ENCODE measurements at places on chromosomes 1 and 21.

DNA sequence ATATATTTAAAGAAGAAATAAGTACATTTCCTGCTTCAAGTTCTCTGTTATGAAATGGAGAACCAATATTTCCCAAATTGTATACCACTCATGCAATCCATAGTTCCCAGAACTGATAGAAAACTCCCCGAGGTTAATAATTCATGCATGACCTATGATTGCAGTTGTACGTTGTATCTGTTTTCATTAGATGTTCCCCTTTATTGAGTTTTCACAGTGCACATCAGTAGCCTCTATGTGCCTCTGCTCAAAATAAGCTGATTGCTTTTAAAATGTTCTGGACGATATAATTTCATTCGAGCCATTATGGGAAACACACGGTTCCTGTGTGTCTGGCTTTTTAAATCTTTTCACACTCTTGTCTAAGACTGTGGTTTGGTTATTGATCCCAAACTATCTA lies 253.1 kb upstream of the KIAA0040 start:
- DNase-seq, result no peak

DNA sequence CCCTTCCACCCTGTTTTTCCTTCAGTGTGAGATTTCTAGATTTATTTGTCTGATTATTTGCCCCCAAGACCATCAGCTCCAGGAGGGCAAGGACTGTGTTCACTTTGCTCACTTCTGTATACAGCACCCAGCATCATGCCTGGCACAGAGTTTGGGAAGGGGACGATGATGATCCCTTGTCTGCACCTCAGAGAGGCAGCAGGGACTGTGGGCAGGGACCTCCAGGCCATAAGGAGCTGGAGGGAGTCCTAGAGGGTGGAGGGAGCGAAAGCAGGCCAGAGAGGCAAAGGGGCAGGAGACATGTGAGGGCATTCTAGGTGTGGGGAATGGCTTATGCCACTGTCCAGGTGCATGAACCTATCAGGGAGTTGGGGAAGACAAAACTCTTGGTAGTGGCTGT lies 32.8 kb downstream of the H3-3A start:
- DNase-seq, result no peak

GRCh38 chr1:223082914-223083313 lies 60.1 kb downstream of the TLR5 start:
- no peak for DNase-seq

DNA sequence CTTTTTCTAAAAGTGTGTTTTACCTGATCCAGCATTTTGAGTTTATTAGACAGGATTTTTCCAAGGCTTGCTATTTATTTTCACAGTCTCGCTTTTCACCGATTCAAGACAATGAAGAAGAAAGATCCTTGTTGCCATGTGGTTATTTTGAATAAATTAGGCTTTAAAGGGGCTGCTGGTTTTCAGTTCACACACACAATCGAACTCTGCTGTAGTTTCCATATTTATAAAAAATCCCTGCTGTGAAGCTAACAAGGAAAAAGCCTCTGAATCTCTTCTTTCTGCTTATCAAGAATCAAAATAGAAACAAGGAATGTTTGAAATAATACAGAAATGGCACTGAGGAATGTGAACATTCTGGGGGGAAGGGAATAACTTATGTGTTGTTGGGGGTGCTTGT lies 102.5 kb upstream of the KAZN start:
- no peak for DNase-seq

GRCh38 chr1:169427081-169427641 lies at the start of gene CCDC181:
CCDC181 (minus strand) TSS chr1:169427474; CDS start chr1:169424927, 2,547 bp downstream.
- no peak for DNase-seq

DNA sequence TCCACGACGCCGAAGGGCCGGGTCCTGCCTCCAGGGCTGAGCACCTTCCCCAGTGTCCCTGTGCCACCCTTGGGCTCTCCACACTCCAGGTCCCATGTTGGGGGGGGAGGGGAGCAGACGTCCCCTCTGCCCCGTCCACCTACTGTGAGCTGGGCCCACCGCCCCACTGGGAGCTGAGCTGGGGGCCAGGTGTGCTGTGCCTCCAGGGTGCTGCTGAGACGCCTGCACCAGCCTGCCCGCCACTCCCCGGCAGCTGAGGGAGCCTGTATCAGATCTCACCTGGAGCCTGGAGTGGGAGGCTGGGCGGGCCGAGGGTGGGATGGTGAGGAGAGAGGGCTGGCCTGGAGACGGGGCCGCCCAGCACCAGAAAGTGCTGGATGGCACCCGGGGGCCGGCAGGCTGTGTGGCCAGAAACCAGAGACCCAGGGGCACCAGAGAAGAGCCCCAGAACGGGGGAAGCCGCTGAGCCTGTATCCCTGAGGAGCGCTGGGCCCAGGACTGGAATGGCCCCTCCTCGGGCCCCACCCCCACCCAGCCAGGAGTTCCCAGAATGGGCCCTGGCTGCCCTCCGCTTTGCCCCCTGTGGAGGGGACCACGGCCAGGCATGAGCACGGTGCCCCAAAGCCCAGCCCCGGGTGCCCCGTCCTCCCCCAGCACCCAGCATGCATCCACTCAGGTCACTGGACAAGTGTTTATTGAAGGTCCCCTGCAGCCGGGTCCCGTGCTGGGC lies 3.4 kb downstream of the TNFRSF18 start:
- no peak for DNase-seq

DNA sequence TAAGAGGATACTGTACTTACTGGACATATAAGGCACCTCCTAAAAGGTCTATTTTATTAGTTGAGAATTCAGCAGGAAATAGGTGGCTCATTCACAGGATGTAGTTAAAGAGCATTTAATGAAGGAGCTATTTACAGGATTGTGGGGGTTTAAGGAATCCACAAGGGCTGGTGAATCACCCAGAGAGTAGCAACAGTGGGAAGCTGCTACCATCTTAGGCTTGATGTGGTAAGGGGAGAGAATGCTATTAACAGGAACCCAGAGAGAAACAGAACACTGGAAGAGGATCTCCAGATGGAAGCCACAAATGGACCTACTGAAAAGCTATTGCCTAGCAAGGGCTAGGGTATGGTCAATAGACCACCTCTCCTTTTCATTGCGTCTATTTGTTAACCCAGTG lies 52.0 kb upstream of the COL11A1 start:
- no peak for DNase-seq

DNA sequence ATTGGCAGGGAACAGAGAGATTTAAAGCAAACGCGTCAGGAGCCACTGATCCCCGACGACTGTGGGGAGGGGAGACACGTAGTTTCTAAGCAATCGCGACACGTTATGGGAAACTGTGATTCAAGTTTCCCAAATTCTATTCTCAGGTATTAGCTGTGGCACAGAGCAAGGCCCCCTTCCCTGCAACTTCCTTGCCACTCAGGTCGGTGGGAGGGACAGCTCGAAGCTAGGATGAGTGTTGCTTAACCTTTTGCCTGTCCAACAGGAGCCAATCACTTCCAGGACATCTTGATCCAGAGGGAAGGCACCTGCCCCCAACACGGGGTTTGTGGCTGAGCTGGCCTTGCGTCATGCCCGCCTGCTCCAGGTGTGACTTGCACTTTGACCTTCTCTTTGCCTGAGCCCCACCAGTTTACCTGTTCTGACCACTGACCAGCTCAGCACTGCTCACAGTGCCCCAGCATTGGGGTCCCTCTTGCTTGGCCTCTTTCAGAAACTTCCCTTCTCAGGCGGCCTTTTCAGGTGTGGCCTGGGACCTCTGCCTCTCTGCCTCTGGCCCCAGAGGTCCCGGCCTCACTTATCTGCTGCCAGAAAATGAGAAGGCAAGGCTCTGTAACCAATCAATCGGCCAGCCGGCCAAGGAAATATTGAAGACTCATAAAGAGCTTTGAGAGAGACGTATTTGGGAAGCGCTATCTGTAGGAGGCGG lies 24.6 kb downstream of the TEX35 start:
- DNase-seq, result no peak

DNA sequence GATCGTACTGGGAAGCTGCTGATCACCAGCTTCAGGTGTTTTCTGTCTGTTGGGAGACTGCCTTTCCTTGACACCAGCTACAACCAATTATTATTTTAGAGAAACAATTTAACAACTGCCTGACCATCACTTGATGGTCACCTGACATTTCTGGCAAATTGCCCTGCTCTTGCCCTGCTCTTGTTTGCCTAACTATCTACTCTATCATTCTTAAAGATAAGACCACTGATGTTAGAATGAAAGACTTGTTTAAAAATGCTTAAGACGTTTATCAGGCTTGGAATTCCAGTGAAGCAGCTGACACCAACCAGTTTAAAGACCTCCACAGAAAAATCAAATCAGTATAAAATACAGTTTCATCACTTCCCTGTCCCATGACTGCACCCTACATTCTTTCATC lies 423.3 kb upstream of the CAMK1G start:
- DNase-seq, result no peak

- DNase-seq, result no peak
Observed at GRCh38 chr1:68459796-68460195, 10.0 kb upstream of the RPE65 start.

DNA sequence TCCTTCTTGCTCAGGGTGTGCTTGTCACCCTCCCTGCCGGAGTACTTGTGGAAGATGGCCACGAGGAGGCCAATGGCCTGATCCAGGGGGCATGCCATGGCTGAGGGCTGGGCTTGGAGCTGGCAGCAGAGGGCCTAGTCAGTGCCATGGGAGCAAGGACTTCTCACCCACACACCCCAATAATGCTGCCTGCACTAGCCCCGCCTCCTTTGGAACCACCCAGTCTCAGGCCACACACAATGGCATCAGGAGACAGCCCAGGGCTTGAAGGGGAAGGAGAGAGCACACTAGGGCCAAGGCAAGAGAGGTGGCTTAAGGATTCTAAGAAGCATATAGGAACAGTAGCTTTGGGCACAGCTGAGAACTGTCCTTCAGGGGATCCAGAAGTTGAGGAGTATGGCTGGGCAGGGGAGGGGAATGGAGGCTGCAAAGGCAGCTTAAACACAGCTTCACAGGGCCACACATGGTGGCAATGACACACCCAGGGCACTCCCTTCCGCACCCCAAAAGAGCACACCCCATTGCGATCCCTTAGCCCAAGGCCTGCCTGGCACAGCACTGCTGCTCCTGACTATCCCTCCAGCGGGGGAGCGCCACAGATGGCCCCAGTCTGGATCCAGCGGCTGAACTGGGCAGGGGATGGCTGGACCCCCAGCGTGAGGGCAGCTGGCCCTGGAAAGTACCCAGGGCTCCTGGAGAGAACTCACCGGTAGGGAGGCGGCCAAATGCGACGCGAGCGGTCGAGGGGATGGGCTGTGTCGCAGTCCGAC lies at the start of gene S100A6:
TSS of gene S100A6 (minus strand) at position 750 of the 770 bp plus-strand sequence. CDS start at position 98, 652 bp downstream.
- DNase-seq, result no peak

DNA sequence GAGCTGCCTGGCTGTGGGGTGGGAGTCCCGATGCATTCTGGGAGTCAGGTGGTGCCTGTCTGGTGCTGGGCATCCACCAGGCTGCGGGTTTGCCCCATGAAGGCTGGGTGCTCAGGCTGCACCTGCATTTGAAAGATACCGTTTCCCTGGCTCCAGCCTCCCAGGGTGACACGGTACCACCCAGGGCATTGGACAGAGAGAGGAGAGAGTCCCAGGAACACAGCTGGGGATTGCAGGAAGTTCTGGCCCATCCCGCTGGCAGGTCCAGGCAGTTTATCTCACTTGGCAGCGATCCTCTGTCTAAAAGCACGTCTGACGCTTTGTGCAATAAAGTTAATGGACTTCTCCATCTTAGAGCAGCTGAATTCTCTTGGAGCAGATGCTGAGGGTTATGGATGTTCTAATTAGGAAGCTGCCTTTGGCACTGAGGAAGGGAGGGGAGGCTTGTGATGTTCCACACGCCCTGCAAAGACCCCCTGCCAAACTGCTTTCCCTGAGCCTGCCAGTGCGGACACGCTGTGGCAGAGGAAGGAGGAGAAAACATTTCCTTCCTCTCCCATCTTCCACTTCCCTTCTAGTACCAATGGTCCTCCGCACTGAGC lies 246.9 kb downstream of the GRIK3 start:
- no peak for DNase-seq

DNA sequence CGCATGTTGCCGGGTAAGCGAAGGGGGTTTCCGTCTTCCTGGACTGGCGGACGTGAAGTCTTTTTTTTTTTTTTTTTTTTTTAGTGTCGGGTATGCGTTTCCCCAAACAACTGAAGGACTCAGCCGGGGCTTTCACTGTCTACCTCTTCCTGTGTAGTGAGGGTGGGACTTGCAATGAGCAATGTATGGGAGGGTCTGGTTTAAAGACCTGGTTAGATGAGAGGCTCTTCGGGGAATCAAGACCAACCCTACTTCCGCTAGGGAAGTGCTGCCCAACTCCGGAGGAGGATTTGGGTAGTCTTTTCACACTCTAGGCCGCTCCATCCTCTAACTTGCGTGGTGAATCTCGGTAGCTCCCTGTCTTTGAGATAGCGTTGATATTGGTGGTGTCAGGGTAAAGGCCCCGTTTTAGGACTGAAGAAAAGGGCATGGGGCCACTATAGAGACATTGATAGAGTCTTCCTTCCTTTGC lies 754 bp downstream of the PRRC2C start:
- DNase-seq, result no peak

DNA sequence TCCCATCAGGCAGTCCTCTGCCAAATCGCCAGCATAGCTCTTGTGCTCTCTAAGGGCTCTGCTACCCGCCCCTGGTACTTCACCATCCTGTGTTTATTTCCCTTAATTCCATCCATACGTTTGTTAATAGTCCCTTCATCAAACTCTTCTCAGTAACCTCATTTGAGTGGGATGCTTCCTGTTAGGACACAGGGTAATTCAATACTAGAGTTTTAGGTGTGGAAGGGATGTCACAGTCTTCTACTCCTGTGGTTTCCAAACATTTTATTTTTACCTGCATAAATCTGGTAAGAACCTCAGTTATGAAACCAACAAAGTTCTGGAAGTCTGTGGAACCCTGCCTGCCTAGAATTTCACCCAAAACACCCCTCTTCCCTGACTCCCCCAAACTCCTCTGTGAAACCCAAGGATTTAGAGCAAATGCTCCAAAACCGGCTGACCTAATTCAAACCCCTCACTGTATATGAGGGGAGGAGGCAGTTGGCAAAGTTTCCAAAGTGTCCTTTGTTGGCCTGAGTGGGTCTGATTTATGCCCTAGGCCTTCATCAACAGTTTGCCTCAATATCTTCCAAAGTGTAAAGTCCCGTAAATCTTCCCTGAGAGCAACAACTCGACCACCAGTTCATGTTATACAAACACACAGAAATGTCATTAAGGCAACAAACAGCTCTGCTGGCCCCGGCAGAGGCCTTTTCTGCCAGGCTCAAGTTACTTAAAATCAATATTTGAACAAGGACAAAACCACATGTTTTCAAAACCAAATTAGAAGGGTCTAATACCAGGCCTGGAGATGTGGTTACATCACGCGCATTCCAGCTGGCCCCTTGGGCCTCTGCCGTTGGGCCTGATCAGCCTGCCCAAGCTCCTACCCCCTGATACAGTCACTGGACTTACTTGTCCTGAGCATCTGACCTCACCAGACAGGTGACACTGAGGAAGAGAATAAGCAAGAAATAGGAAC lies 82.4 kb upstream of the FGGY start:
- DNase-seq, result no peak

All from cerebellar nuclear complex (tissue), 1 donor.